Temporal lobe (tissue), 4 donors: ENCODE measurements at places on chromosomes 4 and X. TPM values are rescaled to one million over a fixed set of nuclear protein-coding genes. Genes with fewer than 3 reads are reported as not detected.

DKK2 gene
- 2.7 TPM for total RNA-seq

TSPAN5 gene
- 112 TPM for total RNA-seq

FREM3 gene
- under 0.01 TPM for total RNA-seq

SHOX gene
- total RNA-seq = 0.25 TPM

PNMA5 gene
- 3.0 TPM for total RNA-seq

BTK gene
- total RNA-seq = 0.49 TPM

CABS1 gene
- total RNA-seq = not detected

DMP1 gene
- total RNA-seq = under 0.01 TPM

BLOC1S4 gene
- total RNA-seq = 9.3 TPM

PAGE5 gene
- total RNA-seq = not detected

MAGEA12 gene
- not detected for total RNA-seq

LPAR4 gene
- 3.2 TPM for total RNA-seq

PDCL2 gene
- not detected for total RNA-seq
